Stimulated activated memory B cell treated with anti-CD40 and anti-IgM and Interleukin-4, amounts not matched to agents 10 μg/mL and 1 μg/mL and 100 μg/mL, for 72 hours (primary cell): ENCODE measurements at places on chromosomes 4 and X.

- no peak for ATAC-seq
Measured at GRCh38 chr4:48008021-48008596, 8.4 kb downstream of the CNGA1 start.

DNA sequence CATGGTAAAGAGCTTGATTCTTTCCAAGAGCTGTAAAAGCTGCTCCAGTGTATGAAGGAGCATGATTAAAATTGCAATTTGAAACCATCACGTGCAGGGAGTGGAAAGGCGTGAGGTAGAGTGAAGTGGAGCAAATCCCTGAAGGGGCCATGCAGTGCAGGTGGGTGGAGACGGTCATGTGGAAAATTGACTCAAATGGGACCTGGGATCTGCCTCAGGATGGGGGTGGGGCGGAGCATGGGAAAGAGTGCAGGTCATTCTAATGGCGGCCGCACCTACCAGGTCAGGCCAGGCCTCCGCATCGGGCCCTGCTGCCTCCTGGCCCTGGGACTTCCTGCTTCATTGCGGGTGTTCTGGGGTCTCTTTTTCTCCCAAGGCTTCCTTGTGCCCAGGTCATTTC, 25.3 kb upstream of the TRIM60 start:
- ATAC-seq, result no peak

- ATAC-seq, result no peak
Measured at GRCh38 chrX:107465932-107466620, 16.6 kb downstream of the FRMPD3 start.

DNA sequence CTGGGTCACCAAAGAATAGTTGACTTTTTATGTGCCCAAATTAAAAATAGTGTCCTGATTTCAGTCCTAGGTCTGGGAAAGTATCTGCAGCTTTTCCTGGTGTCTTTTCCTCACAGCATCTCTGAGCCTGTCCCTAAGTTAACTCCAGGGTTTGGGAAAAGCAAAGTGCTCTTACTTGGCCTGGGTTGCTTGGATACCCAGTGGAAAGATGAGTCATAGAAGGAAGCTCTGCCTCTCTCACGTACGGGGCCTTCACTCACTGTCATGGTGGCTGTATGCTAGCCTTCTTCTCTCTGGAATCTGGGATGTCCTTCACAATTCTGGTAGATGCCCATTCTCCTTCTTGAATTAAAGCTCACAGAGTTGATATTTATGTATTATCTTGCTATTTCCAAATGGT, 607.3 kb downstream of the ANKRD50 start:
- no peak for ATAC-seq
